ENCODE measurements at places on chromosomes 5 and 9.

- DNase-seq = no peak
These were observed 59.7 kb downstream of the ELL2 start for GRCh38 chr5:95901676-95902627.

DNA sequence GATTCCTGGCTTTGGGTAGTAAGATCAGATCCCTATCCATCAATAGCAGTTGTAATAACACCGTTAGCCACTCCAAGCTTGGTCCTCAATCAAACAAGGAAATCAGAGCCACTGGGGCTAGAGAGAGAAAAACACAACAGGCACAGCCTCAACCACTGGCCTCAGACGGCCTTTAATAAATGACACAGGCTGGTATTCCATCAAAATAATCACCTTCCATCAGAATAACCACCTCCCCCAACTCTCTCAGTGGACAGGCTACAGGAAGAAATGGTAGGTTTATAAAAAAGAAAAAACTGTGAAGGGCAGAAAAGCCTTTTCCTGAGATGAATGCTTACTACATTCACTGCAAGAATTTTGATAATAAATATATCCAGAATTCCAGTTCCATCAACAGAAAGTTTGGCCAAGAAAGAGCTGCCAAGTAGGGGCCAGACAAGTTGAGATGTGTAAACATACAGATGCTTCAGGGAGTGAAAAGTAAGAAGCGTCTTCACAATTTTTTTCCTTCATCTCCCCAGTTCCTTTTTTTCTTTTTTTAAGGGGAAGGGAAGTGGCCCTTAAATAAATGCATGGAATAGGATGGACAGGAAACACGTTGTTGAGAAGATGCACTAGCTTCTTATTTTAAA is 5.5 kb downstream of the FOXD1 start:
- DNase-seq = no peak

DNA sequence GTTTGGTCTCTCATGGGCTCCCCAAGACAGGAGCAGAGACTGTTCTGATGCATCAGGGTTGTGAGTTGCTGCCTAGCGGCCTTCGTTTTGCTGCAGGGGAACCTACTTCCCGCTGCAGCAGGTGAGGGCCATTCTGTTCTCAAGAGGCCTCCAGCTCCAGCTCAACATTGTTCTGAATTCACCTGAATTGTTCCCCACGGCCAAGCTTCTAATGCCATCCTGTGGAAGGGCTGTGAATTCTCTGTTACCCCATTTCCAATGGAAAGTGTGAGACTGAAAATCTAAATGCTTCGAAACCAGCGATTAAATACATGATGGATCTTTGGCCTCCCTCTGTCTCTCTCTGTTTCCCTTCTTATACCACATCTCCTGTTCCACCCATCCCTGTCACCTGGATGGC is 349.1 kb upstream of the DAP start:
- DNase-seq = peak; percentile 4

DNA sequence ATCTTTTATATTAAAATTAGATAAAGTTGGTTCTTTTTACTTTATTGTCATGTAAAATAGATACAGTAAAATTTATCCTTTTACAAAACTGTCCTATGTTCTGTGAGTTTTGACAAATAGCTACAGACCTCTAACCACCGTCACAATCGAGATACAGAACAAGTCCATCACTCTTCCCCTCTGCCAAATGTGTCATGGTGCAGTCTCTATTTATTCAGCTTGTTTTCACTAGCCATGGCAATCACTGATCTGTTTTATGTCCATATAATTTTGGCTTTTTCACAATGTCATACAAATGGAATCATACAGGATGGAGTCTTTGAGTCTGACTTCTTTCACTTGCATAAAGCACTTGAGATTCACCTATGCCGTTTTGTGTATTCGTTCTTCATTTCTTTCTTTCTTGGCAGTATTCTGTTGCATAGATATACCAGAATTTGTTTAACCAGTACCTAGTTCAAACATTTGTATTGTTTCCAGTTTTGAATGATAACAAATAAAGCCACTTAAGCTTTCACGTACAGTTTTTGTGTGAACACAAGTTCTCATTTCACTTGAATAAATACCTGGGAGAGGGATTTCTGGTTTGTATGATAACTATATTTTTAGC is 273.2 kb upstream of the MPDZ start:
- DNase-seq = no peak

- no peak for DNase-seq
These were observed 93.3 kb downstream of the MELK start for GRCh38 chr9:36665921-36666431.

DNA sequence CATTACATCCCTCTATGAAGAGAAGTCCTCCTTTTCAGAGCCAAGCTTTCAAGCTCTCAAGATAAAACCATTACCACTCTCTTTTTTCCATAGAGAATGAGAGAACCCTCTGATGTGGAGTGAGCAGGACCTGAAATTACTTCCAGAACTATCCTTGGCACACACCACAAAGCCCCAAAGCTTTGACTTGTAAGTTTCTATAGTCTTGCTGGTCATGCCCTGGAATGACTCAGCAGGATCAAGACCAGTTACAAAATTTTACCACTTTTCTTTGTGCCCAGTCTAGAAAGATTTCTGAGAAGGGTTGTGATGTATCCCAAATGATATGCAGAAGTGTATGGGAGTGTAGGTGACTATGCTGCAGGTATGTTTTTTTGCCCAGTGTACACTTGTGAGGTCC is 760.6 kb downstream of the TLE1 start:
- no peak for DNase-seq

- no peak for DNase-seq
These were observed 122.8 kb upstream of the PPP1R26 start for GRCh38 chr9:135356796-135357195.

DNA sequence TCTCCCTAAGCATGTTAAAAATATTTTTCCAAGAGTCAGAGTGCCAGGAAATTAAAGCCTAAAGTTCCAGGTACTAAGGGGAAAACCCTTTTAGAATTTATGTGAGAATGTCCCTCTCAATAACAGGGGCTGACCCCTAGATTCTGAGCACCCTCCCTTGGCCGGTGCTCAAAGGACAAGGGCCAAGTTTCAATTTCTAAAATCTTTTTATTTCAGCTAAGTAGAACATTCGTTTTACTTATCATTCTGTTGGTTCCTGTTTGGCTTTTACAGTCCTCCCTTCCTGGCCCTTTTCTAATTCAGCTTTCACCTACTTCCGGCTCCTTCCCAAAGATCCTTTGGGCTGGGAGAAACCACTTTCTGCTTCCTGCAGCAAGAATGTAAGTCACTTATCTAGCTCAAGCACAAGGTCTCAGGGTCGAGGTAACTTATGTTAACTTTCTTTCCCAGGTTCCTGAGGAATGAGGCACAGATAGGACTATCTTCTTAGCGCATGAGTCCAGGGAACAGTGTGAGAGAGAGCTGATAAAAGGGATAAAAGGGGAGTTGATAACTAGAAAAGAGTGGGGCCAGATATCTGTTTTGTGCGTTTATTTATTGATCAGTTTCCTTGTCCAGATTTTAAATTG is 34.6 kb upstream of the F2RL2 start:
- no peak for DNase-seq

- DNase-seq = no peak
These were observed 40.7 kb downstream of the HRH2 start for GRCh38 chr5:175698401-175699115.

DNA sequence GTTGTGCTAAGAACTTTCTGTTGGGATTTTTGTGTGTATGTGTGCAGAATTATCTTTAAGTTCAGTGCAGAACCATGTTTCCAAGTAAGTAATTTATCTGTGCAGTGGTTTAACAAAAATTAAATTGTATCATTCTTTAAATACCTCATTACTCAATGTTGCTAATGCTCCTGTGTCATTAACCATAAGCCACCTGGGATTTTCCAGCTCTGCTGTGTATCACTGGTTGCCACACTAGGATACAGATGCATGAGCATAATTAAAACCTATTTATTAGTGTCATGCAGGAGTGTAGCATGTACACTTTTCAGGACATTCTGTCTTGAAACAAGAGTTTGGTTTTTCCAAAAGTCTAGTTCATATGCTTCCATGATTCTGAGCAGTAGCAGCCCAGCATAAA is 120.4 kb upstream of the PTGER4 start:
- no peak for DNase-seq

DNA sequence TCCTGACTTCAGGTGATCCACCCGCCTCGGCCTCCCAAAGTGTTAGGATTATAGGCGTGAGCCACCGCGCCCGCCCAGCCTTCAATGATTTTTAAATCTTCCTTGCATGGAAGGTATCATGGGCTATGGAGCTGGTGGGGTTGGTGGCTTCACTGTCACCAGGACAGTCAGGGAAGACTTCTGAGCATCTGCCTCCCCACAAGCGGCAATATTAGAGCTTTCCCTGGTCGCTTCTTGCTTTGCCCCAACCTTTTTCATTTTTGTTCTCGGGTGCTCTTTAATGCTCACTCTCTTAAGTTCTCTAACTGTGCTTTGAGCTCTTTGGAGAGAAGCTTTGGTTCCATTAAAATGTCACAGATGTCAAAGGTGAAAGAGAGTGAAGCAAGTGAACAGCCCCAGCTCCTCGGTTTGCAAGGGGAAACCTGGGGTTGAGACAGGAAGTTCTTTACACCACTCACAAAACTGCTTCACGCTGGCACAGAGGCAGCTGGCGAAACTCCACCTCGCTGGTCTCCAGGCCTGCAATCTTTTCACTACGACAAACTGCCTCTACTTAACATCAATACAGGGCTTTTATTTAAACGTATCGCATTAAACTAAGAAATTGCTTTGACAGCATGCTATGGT is 142.5 kb upstream of the RETREG1 start:
- DNase-seq = no peak

- DNase-seq = no peak
These were observed 48.2 kb downstream of the CHD1 start for GRCh38 chr5:98880598-98880997.

All from ACHN (cell line).